ENCODE measurements at places on chromosomes 13 and 19.

DNA sequence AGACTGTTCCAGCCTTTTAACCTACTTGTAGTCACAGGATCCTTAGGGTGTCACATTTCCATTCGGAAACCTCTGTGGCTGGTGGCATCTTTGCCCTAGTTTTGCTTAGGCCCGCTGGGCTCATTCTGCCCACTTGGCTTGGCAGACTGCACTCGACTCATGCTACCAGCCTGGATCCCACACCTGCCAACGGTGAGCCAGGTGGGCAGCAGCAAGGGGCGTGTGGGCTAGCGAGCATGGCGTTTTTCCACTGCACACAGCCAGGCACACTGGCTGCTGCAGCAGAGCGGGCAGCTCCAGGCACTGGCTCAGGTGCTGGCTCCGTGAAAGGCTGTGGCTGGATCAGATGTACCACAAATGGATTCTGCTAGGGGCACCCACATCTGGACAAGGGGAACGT lies 838.2 kb downstream of the SLITRK6 start:
- no peak for DNase-seq

- DNase-seq: no peak
These were observed 72.1 kb downstream of the SLC7A1 start for GRCh38 chr13:29523199-29523961.

DNA sequence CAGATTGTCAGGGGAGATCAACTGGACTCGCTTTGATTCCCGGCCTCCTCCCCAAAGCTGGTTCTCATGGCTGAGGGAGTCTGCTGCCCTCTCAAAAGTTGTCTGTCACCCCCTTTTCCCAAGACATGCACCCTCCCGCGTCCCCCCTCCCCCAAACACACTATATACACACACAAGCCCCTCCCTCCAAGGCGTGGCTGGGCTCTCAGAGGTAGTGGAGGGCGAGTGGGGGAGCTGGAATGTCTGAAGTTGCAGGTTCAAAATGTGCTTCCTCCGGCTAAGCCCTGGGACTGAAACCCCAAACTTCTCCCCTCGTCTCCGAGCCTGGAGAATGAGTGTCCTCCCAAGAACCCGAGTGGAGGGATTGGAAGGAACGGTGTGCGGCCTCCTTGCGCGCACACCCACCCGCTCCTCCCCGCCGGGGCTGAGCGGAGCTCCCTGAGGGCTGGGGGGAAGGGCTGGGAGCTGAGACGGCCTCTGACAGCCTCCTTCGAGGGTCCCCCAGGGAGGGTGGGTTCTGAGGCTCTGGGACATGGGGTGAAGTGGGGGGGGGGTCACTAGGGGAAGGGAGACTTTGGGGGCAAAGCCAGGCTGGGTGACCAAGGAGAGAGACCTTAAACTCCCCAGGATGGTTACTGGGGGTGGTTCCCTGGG lies 9.9 kb upstream of the MEIS3 start:
- DNase-seq: no peak

DNA sequence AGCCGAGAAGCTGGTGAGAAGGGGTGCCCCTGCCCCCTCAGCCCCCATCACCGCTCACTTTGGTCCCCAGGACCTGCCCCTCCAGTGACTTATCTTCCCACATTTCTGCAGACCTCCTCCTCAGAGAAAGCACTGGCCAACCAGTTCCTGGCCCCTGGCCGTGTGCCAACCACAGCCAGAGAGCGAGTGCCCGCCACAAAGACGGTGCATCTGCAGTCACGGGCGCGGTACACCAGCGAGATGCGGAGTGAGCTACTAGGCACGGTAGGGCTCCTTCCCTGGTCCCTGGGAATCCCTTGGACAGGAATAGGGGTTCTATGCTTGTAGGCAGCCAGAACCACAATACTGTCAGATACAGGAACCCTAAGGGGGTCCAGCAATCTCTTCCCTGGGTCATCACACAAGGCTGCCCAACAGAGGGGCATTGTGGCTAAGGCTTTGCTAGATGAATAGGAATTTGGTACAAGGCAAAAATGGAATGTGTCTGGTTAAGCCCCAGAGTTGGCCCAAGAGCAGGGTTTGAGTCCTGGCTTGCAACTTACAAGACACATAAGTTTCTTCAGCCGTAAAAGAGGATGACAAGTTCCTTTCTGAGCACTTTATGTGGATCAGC lies 1.0 kb downstream of the USE1 start:
- no peak for DNase-seq

DNA sequence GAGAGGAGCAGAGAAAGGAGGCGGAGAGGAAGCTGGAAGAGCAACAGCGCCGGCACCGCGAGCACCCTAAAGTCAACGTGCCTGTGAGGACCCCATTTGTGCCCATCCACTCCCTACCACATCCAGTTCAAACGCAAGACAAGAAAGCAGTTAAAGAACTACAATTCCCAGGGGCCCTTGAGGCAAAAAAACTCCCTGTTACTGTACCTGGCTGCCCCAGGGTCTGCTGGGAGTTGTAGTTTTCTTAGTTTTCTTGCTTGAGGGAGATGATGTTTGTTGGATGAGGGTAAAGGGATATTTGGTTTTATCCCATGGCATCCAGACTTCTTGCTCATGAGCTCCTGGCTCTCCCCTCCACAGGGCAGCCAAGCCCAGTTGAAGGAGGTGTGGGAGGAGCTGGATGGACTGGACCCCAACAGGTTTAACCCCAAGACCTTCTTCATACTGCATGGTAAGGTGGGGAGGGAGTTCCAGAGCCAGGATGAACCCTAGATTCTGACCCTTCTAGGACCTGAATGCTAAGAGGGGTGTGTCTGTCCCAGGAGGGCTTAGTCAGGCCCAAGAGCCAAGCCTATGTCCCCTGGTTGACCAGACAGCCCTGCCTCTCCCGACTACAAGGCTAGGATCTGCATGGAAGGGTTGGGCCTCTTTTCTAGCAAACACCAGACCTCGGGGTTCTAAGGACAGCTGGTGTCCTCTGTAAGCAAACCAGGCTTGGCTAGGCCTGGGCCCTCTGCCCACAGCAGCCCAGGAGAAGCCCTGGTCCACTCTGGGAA lies 13.2 kb downstream of the NUCB1 start:
- no peak for DNase-seq

- no peak for DNase-seq
These were observed 185.9 kb downstream of the NALCN start for GRCh38 chr13:101230271-101230890.

DNA sequence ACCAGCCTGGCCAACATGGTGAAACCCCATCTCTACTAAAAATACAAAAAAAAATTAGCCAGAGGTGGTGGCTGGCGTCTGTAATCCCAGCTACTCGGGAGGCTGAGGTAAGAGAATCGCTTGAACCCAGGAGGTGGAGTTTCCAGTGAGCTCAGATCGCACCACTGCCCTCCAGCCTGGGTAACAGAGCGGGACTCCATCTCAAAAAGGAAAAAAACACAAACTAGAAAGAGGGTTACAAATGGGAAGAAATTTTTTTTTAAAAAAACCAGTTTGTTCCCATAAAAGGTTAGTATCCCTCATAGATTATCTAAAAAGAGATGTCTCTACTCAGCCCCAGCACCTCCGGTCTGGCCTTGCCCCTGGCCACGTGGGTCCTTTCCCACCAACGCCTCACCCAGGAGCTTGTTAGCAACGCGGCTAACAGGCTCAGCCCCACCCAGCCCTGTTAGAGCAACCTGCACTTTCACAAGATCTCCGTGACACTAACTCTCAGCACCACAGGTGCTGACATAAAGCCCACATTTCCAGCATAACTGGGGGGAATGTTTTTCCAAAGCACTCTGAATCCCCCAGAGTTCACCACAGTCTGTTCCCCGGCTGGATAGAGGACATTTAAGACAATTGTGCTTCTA lies 4.3 kb downstream of the DMKN start:
- DNase-seq: no peak

- no peak for DNase-seq
These were observed 9.2 kb upstream of the CEACAM18 start for GRCh38 chr19:51469162-51469561.

All from NCI-H1048 (cell line).